ENCODE measurements at places on chromosomes 11 and 22.

DNA sequence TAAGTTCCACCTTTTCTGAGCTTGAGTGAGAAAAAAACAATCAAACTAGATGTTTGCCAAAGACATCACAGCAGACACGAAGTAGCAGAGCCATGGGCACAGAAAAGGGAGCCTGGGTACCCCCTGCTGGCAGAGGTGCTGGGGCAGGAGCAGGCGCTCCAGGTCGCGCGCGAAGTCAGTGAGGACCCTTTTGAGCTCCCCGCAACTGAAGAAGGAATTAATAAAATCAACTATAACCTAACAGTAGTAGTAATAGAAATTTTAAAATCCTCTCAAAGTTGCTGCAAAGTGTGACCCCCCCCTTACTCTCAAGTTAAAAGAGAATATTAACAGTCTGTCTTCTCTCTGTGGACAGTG lies 20.0 kb upstream of the PARVB start:
- DNase-seq = no peak

DNA sequence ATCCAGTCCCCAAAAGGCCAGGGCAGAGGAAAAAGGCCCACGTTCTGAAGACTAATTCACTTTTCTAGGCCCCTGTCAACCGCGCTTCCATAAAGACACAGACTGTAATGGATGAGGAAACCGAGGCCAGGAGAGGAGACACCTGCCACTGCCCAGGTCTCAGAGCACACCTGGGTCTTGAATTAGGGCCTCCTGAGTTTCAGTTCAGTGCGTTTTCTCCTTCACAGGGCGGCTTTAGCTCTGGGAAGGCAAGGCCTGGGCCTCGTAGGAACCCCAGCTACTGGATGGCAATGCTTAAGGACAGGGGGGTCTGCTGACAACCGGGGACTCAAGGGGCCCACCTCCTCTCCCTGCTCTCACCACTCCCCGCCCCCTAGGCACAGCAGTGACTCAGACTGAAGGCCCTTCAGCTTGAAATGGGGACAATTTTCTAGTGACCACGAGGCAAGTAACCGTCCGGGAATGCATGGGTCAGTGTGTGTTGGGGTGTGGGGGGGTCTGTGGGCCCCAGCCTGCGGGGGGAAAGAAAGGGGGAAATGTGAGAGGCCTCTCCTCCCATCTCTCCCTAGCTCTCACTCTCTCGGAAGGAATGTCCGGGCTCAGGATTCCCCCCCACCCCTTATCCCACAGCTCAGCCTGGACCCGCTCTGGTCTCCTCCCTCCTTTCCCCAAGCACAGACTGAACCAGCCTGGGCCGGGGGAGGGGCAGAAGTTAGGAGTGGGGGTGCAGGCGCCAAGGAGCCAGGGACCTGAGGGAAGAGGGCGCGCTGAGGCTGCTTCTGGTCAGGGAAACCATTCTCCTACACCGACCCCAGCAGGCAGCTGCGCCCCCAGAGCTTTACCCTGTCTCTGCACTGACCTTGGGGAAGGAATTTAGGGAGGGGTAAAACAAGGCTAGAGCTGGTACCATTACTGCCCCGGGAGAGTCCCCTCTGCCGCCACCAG lies 17.2 kb downstream of the CREB3L1 start:
- DNase-seq = peak; percentile 42

DNA sequence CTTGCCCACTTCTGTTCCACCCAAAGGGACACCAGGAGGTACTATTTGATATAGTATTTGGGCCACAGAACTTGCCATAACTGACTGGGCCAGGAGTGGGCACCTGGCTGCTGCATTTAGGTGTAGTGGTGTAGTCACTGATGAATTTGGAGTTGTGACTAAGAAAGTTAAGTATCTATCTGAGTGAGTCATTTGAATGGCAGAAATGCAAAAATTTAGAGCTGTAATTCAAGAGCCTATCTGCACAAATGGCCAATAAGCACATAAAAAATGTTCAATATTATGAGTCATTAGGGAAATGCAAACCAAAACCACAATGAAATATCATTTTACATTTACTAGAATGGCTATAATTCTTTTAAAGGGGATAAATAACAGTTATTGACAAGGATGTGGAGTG lies 14.7 kb downstream of the GLYATL2 start:
- DNase-seq = no peak

DNA sequence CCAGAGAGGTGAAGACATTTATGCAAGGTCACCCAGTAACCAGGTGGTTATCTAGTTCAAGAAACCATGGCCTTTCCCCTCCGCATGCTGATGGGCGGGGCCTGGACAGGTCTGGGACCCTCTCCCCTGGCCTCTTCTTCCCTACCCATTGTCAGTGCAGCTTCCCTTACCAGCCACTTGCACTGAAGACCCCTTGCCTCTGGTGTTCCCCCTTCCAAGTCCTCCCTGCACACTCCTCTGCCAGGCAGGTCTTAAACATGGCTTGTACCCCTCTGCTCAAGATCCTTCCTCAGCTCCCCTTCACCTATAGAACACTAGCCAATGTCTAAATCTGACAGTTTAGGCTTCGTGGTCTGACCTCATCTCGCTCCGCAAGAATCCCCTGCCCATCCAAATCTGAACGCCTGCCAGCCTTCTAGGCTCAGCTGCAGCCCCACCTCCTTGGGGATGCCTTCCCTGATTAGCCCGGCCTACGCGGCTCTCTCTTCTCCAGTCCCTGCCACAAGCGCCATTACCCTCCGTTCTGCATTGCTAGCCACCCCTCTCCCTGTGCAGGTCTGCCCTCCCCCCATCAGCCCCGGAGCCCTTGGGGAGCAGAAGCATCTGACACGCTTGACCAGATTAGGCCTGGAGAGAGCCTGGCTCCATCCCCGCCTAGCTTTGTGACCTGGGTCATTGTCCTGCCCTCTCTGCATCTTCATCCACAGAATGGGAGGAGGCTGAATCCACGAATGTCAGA lies 213.8 kb downstream of the DSCAML1 start:
- no peak for DNase-seq

DNA sequence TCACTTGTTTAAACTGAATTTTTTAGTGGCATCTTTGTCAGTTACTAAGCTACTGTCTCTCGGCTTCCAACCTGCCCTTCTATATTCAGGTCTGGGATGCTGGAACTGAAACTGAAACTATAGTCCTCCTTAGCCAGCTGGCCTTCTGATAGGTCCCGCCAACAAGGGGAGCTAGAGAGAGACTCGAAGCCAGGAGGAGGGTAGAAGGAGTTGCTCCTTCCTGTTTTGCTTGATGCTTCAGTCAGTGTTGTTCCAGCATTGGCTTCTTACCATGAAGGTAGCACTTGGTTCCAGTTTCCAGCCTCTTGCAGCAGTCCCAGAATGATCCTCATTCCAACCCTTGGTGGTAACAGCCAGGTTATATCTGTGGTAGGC lies 32.9 kb upstream of the HORMAD2 start:
- DNase-seq = no peak

DNA sequence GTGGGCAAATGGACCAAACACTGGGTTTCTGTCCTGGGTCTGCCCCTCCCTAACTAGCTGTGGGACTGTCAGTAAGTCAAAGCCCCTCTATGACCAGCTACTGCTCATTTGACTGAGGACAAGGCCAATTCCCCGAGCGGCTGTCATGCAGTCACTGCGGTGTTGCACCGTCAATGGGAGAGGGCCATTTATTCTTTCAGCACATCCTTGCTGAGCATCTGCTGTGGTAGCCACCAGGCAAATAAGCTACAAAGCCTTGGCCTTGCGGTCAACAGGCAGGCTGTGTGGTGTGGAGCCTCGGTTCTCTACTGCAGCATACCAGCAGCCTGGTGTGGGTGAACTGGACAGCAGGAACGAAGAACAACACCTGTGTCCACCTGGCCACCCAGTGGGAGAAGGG lies 25.8 kb upstream of the SERPIND1 start:
- DNase-seq = no peak
